ENCODE measurements at places on chromosomes 12 and 14.

GRCh38 chr14:42023452-42023851, 416.8 kb downstream of the LRFN5 start:
- DNase-seq: no peak

- no peak for DNase-seq
These were observed 251.4 kb downstream of the LRIG3 start for GRCh38 chr12:58668871-58669270.

DNA sequence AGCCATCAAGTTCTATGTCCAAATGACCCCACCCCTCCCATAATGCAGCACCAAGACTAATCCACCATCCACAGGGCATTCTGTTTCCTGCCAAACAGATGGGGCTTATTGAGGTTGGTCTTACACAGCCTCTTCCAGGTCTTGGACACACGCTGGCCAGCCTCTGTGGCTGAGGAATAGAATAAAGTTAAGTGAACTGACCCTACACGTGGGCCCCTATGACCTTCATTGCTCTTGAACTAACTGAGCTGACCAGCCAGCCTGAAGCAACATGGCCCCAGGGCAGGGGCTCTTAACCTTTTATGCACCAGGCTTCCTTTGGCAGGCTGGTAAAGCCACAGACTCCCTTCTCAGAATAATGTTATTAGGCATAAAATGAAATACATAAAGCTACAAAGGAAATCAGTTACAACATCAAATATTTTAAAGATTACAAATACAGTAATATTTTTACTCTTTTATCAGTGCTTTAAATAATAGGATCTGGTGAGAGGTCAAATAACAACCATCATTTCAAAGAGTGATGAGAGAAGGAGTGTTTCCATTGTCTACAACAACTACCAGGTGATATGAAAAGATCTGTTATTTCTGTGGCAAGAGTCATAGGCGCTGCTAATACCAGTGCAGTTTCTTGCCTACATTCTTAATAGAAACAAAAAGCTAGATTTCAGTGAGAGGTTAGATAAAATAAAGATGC, 192.9 kb upstream of the NUDT4 start:
- no peak for DNase-seq

DNA sequence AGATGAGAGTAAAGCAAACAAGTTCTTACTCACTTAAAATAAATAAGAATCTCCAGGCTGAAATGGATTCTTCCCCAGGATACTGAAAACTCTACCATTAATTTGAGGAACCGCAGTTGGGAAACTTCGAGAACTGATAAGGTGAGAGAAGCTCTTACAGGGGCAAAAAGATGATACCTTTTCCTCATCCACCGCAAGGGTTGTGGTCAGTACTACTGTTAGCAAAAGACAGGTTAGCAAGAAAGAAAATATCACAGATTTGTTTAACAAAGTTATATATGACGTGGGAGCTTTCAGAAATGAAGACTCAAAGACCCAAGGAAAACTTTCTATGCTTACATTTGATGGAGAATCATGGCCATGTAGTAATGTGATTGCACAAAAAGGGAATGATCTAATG, 441.6 kb downstream of the PCNX1 start:
- DNase-seq: no peak
